ENCODE measurements at places on chromosomes 2 and 18.

DNA sequence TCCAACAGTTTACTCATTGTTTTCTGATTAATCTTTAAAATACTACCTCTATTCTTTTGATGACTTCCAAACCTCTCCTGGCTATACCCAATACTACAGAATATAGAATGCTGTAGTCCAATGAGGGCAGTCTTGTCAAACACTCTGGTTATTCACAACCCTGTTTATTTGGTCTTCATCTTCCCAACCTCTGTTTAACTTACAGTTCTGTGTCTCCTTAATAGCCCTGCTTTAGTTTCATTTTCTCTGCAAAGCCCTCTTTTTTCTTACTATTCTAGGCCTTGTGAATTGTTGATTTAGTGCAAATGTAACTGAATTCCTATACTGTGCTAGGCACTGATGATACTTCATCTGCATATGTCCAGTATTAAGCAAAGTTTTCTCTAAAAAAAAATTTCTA is 40.0 kb downstream of the ACVR2A start:
- no peak for DNase-seq

GRCh38 chr18:35047697-35048292 is 6.6 kb downstream of the MAPRE2 start:
- DNase-seq = no peak

DNA sequence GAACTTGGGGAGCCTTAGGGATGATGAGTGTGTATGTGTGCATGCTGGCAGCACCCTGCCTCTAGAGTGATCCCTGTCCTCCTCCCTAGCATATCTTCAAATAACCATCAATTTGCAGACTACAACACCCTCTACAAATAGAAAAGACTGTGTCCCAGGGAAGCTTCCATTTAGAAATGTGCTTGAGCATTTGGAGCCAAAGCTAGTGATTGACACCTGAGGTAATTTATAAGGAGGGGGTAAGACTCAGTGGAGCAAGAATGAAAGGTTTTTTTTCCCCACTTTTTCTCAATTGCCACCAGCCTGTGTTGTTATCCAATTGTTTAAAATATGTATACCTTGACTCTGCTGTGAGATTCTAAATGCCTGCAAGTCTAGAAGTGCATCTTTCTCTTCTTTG is 286.0 kb upstream of the SLC14A2 start:
- no peak for DNase-seq

DNA sequence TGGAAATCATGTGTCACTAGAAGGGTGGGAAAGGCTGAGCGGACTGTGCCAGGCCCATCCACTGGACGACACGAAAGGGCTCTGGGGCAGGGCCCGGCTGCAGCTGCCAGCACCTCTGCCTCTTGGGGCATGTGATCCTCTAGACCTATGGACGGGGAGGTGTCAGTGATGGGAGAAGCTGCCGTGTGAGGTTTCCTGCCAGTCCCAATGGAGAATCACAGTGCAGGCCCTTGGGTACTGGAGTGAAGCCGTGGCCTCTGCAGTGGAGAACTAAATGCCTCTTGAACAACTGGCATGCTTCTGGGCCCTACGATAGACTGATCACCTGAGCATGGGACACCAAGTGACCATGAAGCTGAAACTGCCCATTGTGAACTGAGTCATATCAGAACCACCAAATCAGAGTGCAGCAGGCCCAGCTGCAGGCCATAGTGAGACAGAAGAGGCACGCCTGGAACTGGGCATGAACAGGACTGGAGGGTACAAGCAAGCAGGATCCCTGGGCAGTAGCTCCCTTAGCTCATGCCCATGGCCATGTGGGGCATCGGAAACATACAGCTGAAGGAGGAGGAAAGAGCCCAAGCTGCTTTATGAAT is 18.8 kb upstream of the RHOB start:
- DNase-seq = no peak

- DNase-seq = no peak
These were observed 14.7 kb upstream of the SLC4A3 start for GRCh38 chr2:219612577-219613286.
